Right lung (tissue), 10 donors: ENCODE measurements at places on chromosomes 3 and 15.

DNA sequence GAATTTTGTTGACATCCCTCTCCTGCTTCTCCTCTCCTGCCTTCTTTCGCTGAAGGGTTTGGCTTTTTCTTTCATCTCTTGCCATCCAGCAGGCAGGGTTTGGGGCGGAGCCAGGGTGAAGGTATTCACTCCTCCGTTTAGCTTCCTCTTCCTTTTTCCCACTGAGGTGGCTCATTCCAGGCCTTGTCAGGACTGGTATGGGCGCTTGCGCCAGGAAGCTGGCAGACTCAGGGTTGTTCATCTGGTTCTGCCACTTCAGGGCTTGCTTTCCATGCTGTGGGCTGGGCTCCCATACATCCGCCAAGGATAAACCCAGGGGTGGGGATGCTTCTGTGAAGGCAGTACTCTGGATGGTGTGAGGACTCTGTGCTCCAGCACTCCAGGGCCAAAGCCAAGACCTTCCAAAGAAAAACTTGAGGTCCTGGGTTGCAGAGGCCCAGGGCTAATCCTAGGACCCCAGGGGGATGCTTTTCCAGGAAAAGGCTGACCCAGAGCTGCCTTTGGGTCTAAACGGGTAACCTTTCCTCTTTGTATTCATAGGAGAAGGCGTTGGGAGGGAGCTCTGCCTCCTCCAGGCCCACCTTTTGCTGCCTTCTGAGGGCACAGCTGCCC, 7.7 kb upstream of the AMOTL2 start:
- no peak for DNase-seq

- DNase-seq = peak; percentile 45
Observed at GRCh38 chr3:113287803-113288648, 76.7 kb downstream of the BOC start.

GRCh38 chr3:37301980-37302708, 127.8 kb upstream of the LRRFIP2 start:
- DNase-seq = no peak

- DNase-seq = no peak
Observed at GRCh38 chr3:174681784-174682183, 177.3 kb upstream of the NAALADL2 start.

DNA sequence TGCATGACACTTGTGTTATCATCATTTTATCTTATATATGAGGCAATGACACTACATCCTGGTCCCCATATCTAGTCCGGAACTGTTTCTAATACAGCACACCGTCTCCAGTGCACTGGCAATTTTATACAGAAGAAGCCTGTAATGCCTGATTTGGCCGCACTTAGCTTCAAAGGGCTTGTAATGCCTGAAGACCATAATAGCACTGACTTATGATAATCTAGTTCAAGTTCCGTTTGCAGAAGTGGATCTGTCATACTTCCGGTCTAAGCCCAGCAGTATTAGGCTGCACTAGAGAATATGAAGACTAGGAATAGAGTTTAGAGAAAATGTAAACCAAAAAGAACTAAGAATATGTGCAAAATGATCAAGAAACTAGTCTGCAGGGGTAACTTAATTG, 1.3 kb downstream of the BNIP2 start:
- peak; percentile 8 for DNase-seq

DNA sequence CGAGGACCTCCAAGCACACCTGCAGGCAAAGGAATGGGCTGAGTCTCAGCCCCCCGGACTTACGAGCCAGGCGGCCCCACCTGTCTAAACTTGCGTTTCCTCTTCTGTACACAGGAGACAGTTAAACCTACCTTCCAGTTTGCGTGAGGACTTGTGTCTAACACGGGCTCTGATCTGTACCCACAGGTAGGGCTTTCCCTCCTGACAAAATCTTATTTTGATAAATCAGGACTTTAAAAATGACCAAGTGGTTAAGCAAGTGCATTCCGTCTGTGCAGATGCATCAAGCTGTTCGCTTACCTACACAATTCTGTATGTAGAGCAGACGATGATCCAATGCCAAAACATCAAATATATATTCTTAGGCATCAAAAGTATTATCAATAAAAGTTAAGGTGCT, 238.0 kb downstream of the XXYLT1 start:
- DNase-seq = no peak

- no peak for DNase-seq
Observed at GRCh38 chr3:160827516-160827915, 71.5 kb downstream of the PPM1L start.

DNA sequence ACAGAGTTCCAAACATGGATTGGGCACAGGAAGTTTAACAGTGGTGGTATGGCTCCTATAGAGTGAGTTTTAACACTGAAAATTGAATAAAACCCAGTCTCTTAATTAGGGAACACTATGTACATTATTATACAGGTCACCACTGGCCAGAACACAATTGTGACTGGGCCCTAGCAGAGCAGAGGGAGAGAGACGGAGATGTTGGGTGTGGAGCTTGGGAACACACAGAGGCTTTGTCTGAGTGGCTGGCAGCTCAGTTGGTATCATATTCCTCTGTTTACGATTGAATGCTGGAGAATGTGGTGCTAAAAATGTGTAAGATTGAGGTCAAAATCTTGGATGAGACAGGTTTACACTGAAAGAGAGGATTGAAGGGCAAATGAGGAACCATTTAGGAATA, 6.8 kb upstream of the MOBP start:
- DNase-seq = no peak

DNA sequence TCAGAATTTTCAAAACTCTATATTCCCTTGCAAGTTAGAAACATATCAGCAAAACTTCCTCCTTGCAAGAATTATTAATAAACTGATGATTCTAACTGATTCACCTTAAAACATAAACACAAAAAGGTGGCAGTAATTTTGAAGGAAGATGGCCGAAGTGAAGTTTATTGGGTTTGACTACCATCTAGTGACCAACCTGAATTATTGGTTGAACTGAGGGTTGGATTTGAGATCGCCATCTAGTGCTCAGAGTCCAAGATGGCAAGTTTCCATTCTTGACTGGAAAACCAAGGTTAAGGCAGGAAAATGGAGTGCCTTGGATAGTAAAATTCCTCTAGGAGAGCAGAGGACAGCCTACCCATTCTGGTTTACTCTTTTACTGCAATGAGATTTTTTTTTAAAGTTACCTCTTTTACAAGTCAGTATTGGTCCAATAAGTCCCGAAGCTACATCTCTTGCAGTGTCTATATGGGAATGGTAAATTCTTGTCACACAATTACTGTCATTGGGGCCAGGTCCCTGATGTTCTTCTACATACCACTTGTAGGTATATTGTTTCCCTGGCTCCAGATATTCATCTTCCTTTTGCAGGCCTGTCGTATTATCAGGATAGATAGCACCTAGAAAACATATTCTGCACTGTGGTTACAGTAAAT, 51.6 kb upstream of the CP start:
- DNase-seq = peak; percentile 80

DNA sequence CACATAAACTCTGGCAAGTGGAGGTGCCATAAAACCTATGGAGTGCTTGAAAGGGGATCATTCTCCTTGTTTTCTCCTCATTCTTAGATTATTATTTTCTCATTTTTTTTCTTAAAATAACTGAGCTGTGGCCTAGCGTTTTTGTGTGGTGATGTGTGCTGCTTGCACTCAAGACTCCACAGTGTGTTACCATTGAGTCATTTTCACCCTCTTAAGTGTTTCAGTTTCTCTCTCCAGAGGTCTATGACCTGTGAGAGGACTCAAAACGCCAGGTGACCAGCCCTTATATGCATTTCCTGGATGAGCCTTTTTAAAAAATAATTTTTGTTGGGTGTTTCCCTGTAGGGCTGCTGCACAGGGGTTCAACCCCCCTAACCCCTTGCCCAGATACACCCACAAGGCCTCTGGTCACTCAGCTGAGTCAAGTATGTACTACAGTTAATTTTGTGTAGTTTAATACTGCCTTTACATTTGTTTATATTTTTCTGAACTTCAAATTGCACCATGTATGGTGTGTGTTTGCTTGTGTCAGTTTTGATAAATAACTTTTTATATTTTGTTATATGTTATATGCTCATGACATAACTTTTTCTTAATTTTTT, 15.4 kb upstream of the BTLA start:
- DNase-seq = no peak

- no peak for DNase-seq
Observed at GRCh38 chr3:69107841-69108240, 14.6 kb downstream of the LMOD3 start.

DNA sequence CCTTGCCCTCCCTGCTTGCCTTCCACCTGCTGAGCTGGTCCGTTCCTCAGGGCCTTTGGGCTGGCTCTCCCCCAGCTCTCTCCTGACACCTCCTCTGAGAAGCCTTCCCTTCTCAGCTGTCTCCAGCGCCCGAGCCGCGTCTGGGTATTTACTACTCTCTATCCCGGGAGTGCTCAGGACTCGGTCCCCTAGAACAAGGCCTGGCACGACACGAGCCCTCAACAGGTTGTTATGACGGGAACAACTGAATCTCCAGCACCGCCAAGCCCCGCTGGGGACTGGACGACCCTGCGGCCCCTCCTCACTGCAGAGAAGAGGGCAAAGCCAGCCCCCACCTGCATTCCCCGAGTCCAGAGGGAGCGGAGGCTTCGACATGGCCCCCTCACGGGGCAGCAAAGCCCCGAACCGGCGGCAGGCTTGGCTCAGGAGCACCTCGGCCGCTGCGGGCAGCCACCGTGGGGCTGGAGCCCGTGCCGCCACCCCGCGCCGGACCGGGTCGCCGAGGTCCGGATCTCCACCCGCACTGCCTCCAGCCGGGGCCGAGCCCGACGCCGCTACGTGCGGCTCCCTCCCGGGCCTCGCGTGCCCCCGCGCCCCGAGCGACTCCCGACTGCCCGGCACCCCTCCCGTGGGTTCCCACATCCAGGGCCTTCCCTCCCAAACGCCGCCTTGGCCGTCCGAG, 792 bp downstream of the TPRA1 start:
- DNase-seq = no peak

DNA sequence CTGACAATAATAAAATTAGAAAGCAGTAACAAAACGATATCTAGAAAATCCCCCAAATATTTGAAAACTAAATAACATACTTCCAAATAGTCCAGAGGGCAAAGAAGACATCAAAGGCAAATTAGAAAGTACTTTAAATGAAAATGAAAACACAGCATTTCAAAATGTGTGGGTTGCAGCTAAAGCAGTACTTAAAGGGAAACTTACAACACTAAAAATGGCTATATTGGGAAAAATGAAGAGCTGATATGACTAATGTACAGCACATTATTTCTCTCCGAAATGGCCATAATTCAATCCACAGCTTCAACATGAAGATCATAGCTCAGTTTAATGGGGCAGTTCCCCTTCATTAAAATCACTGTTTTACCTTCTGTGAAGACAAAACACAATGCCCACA, 71.9 kb downstream of the FBXL22 start:
- no peak for DNase-seq

DNA sequence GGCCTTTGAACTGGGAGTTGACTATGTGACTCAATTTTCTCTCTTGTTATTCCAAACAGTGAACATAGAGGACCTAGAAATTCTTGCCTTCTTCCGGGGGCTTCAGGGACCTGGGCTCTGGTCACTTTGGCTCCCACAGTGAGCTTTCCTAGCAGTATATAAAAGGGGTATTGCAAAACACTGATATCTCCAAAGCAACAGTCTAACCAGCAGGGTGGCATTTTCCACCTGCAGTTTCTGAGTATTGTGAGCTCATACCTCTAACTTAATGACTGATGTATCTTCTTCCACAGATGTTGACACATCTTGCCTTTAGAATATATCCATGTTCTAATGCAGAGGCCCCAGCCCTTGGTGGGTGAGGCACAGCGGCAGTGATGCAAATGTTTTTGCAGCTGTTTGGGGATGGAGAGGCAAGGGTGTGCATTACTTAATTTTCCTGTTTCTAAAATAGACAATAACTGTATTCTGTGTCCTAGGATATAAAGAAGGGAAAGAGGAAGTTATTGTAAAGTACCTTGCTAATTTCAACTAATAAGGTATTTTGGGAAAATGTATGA, 45.7 kb upstream of the ADGRG7 start:
- DNase-seq = no peak

DNA sequence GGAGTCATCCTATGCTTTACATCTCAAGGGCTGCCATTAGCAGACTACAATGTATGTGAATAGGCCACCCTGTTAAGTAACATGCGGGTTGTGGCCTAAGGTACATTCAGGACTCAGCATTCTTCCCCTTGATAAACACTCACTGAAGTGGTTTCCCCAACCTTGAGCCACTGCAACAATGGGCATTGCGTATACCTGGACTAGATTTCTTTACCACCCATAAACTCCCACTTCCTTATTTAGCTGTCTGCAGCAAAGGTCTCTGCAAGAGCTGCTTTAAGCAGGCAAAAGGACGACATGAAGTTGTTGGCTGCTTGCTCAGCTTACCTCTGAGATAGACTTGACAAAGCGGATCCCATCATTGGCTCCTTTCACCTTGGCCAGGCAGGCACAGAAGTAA, 16.2 kb downstream of the FYCO1 start:
- no peak for DNase-seq

- no peak for DNase-seq
Observed at GRCh38 chr3:19911452-19911851, 22.6 kb downstream of the EFHB start.

DNA sequence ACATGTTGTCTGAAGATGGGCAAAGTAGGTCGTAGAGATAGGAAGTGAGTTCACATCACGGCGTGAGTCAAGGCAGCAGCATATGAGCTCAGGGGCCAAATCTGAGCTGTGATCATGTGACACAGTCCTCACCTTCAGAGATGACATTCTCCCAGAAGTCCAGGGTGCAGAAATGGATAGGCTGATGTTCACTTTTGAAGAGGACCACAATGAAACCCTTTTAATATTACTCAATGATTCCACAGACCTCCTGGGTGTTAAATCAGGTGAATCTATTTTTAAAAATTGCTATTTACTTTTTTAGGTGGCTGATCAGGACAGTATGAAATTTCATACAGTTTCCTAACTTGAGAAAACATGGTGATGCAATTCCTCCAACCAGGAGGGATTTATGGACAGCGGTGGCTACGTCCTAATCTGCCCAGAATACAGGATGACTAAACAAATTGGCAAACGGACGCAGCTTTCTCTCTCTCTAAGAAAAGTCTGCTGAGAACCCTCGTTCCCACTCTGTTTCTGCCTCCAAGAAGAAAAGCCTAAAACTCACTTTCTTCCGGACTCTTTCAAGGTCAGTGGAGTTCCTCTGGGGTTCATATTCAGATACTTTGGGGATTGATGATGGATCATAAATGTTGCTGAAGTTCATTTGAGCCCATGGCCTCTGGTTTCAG, 34.4 kb downstream of the B3GNT5 start:
- DNase-seq = no peak

- no peak for DNase-seq
Observed at GRCh38 chr3:189557824-189558223, 73.4 kb upstream of the TP63 start.

- no peak for DNase-seq
Observed at GRCh38 chr3:122067588-122068240, 12.6 kb downstream of the CD86 start.

DNA sequence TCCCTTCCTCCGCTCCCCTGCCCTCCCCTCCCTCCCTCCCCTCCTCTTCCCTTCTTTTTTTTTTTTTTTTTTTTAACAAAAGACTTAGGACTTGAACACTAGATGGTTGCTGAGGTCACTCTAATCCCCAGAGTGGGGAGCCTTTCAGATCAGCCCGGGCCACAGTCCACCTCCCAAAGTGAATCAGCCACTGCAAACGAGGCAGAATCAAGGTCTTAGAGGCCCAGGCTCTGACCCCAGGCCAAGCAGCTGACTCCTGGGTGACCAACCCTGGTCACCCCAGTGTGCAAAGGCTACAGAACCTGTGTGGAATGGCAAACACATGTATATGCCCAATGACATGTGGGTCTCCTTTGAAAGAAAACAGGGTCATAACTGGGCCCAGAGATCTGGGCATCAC, 18.3 kb upstream of the EHD4 start:
- DNase-seq = no peak
